ENCODE measurements at places on chromosomes 3 and 15.

- no peak for DNase-seq
Measured at GRCh38 chr3:182509844-182510460, 283.4 kb upstream of the ATP11B start.

DNA sequence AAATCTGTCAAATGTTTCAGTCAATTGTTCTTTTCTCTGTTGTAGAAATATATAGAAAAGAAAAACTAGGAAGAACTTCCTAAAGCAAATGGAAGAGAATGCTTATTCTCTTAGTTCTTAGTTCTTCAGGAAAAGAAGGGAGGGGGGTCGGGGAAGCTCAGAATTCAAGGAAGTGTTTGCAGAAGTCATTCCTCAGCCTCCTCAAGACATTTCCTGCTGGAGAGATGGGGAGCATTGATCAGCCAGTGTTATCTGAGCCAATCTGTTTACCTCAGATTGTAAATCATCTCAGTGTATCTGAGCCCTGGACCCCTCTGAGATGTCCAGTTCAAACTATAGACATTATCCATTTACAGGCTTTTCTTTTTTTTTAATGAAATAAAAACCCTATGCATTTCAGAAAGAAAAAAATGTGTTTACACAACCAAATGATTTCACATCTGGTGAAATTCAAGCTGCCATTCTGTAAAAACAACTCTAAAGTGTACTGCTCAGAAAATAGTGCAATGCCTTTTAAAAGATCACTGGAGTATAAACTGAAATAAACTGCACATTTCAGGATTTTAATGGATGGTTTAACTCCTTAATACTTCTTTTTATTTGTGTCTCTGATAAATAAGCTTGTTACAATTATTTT, 460.7 kb downstream of the ROBO1 start:
- no peak for DNase-seq

DNA sequence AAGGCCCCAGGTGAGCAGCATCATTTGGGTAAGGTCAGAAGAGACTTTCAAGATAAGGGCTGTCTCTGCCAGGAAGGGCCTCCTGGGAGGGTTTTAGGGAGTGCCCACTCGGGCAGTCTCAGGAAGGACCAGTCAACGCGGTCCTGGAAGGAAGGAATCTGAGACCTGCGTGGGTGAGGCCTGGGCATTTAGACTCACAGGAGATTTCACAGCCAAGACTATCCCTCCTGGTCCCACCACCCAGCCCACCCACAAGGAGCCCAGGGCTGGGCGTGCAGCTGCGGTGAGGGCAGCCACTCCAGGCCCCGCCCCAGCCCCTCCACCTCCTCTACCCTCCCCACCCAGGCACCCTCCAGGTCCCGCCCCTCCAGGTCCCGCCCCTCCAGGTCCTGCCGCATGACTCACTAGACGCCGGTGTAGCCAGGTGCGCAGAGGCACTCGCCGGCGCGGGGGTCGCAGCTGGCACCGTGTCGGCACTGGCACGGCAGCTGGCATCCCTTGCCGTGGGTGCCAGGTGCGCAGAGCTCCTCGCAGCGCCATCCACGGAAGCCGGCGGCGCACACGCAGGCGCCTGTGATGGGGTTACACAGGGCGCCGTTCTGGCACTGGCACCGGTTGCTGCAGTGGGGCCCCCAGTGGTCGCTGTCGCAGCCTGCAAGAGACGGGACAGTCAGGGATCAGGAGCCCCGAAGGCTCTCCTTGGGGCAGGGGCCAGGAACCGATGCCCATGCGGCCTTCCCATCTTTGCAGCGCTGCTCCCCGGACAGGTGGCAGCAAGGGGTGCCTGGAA, 112.7 kb downstream of the RAB11A start:
- peak; percentile 47 for DNase-seq

- DNase-seq = no peak
Measured at GRCh38 chr3:100004931-100005330, 109.4 kb downstream of the FILIP1L start.

- DNase-seq = no peak
Measured at GRCh38 chr3:74789111-74789510, 174.7 kb upstream of the CNTN3 start.

- no peak for DNase-seq
Measured at GRCh38 chr3:177341736-177342419, 144.6 kb upstream of the TBL1XR1 start.

GRCh38 chr15:73695773-73696640, 11.8 kb downstream of the CD276 start:
- DNase-seq = no peak

DNA sequence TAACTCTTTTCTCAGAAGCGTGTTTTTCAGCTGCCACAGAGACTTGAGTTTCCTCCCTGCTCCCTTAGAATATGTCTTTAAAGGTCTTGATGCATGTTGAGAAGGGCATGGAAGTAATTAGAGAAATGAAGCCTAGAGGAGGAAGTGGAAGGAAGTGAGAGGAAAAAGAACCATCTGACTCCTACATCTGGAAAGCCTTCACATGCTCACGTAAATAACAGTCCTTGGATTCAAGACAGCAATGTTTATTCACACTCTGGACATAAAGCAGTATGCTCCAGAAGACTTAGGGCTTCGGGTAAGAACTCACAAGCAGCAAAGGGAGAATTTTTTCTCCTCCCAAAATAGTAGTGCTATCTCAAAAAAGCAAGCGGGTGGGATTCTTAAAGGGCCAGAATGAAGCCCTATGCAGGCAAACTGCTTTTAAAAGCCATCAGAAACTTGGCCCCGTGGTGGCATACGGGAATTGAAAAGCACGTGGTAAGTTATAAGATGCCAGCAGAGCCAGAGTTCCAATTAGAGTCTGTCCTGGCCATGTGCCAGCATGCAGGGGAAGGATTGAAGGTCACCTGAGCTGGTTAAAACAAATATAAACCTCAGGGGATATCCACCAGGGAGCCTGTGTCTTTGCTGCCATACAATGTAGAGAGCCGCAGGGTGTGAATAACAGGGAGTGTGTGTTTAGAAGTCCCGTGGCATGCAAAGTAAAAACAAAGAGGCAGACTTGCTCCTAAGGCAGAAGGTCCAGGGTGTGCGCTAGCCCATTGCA, 380.8 kb upstream of the NDN start:
- DNase-seq = no peak

- DNase-seq = no peak
Measured at GRCh38 chr3:104735691-104736090, 631.0 kb upstream of the ALCAM start.

DNA sequence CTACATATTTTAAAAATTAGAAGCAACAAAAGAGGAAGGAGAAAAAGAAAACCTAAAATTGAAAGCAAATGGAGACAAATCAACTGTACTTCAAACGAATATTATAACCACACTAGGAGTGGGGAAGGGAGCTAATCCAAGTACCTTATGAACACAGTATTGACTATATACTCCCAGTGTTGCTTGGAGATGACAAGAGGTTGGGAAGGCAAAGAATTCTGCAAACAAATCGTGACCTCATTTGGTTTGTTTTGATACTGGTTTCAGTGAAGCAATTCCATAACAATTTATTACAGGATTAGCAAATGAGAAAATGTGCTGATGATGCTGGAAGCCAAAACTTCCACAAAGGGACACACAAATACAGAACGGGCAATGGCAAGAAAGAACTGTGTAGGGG, 268.1 kb downstream of the ULK4 start:
- DNase-seq = no peak

- DNase-seq = no peak
Measured at GRCh38 chr3:43331381-43331780, 45.0 kb downstream of the SNRK start.

- DNase-seq = no peak
Measured at GRCh38 chr3:45937206-45938042, 5.8 kb upstream of the CXCR6 start.

GRCh38 chr3:110897046-110897445, 174.6 kb upstream of the NECTIN3 start:
- no peak for DNase-seq

DNA sequence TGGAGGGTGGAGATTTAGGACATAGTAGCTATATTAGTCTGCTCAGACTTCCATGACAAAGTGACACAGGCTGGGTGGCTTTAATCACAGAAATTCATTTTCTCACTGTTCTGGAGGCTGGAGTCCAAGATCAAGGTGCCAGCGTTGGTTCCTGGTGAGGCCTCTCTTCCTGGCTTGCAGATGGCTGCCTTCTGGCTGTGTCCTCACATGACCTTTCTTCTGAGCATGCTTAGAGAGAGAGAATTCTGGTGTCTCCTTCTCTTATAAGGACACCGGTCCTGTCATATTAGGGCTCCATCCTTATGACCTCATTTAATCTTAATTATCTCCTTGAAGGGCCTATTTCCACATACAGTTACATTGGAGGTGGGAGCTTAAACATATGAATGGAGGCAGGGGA, 14.9 kb upstream of the SHC4 start:
- no peak for DNase-seq

GRCh38 chr3:178749471-178749870, 213.2 kb downstream of the KCNMB2 start:
- no peak for DNase-seq

- DNase-seq = no peak
Measured at GRCh38 chr15:49236869-49237268, 66.8 kb downstream of the GALK2 start.

GRCh38 chr3:149307435-149307783, 26.0 kb downstream of the TM4SF18 start:
- no peak for DNase-seq

DNA sequence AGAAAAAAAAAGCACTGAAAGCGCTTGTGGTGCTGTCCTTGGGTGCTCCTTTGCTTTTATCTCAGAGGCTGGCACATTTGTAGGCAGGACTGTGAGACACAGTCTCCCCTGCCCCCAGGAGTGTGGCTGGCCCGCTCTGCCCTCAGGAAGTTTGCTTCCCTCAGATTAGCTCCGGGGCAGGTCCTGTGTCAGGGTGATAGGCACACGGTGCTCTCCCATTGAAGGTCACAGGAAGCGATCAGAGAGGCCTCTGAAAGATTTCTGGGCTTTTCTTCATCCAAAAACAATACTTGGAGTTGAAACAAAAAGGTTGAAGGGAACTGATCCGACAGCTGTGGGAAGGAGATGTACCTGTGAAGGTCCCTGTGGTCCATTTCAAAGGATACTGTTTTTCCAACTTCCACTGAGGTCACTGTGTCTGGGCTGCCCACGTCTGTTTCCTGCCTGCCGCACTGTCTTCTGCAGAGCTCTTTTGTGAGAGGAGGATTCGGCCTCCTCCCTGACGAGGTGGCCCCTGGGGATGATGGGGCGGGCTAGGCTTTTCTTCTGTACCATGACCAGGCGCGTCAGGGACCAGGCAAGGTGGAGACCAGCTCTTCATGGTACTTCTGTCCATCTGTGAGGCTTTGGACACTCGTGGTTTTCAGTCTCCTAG, 330.5 kb upstream of the CTDSPL start:
- DNase-seq = no peak

- DNase-seq = no peak
Measured at GRCh38 chr15:66144978-66145725, 108.4 kb downstream of the MEGF11 start.

DNA sequence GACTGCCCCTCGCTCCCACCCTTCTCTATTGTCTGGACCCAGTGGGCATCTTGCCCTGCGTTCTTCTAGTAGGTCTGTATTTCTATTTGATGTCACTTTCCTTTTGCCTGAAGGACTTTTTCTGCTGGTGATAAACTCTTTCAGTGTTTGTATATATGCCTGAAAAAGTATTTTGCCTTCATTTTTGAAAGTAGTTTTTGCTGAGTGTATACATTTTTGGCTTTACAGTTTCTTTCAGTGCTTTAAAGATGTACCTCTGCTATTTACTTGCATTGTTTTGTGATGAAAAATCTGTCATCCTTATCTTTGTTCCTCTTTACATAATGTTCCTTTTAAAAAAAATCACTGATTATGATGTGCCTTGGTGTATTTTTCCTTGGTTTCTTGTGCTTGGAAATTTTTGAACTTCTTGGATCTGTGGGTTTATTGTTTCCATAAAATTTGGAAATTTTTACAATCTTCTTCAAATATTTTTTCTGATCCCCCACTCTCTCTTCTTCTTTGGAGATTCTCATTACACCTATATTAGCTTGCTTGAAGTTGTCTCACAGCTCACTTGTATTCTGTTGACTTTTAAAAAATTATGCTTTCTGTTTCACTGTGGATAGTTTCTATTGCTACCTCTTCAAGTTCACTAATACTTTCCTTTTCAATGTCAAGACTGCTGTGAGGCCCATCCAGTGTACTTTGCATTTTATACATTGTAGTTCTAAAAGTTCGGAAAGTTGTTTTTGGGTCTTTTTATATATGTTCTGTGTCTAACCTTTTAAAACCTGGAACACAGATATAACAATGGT, 67.8 kb downstream of the RGMA start:
- DNase-seq = no peak

- no peak for DNase-seq
Measured at GRCh38 chr15:67100801-67101581, 35.6 kb downstream of the SMAD3 start.

- peak; percentile 13 for DNase-seq
Measured at GRCh38 chr15:48861813-48862431, 16.0 kb upstream of the EID1 start.

DNA sequence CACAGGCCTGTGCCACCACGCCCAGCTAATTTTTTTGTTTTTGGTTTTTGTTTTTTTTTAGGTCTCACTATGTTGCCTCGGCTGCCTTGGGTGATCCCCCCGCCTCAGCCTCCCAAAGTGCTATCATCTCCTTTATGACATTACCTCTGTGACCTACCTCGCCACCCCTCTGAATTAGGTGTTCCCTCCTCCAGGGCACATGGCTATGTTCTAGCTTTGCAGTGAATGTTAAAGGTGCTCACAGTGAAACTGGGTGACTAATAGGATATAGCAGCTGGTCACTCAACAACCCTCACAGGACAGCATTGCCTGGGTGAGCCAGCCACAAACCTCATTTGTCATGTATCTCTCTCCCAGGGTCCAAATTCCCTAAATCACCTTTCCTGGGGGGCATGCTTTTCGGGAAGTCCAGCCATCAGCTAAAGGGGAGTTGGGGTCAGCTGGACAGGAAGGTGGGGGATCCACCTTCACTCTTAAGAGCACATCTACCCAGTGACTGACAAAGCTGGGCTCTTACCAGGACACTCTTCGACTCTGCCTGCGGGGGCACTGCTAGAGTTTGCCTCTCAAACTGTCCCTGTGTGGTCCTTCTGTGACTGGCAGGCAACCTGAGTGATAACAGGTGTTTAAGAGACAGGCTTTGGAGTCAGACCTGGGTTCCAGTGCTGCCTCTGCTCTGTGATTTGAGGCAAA, 1.6 kb upstream of the TTLL3 start:
- DNase-seq = no peak

DNA sequence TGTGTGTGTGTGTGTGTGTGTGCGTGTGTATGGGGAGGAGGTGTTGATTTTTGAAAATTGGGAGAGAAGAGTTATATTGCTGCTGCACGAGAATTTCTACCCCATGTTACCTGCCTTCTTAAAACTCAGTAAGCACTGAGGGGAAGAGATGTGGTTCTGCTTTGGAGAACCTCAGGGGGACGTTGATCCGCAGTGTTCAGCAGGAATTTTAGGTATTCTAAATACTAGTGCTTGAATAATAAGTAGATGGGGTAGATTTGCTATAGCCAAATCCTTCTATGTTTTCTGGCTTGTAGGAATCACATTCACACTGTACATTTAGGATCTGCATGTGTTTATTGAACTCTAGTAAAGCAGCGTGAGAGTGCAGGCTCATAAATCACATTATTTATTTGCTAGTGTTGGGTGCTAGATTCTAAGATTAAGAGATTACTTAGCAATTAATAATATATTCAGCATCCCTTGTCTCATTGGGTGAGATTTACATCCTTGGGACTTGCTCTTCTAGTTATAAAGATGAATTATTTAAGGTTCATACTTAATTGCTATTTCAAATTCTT, 268.1 kb downstream of the MFSD1 start:
- DNase-seq = no peak

- DNase-seq = no peak
Measured at GRCh38 chr3:44104668-44105321, 136.9 kb upstream of the TOPAZ1 start.
